Bronchial epithelial cell (primary cell): ENCODE measurements at places on chromosomes 3 and 15. TPM values are rescaled to one million over a fixed set of nuclear protein-coding genes. Genes with fewer than 3 reads are reported as not detected.

DNA sequence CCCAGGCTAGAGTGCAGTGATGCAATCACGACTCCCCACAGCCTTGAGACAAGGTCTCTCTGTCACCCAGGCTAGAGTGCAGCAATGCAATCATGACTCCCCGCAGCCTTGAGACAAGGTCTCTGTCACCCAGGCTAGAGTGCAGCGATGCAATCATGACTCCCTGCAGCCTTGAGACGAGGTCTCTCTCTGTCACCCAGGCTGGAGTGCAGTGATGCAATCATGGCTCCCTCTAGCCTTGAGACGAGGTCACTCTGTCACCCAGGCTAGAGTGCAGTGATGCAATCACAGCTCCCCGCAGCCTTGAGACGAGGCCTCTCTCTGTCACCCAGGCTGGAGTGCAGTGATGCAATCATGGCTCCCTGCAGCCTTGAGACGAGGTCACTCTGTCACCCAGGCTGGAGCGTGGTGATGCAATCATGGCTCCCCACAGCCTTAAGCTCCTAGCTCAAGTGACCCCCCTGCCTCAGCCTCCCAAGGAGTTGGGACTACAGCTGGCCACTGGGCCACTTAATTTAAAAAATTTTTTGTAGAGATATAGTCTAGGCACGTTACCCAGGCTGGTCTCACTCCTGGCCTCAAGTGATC is 26.1 kb downstream of the TFRC start:
- no peak for DNase-seq

GRCh38 chr15:85652457-85652856 is 142.3 kb downstream of the KLHL25 start:
- no peak for DNase-seq

- no peak for DNase-seq
These were observed 5.8 kb downstream of the IGDCC4 start for GRCh38 chr15:65416845-65417416.

LYZL4 gene
- total RNA-seq = not detected in 2 replicates

PTPRG gene
- total RNA-seq = 9.6 and 11.1 TPM in 2 replicates

GRCh38 chr3:41898631-41899030 is 63.3 kb downstream of the ULK4 start:
- no peak for DNase-seq

- peak; percentile 32 for DNase-seq
These were observed 1560.4 kb downstream of the OTOL1 start for GRCh38 chr3:163056874-163057497.

DNA sequence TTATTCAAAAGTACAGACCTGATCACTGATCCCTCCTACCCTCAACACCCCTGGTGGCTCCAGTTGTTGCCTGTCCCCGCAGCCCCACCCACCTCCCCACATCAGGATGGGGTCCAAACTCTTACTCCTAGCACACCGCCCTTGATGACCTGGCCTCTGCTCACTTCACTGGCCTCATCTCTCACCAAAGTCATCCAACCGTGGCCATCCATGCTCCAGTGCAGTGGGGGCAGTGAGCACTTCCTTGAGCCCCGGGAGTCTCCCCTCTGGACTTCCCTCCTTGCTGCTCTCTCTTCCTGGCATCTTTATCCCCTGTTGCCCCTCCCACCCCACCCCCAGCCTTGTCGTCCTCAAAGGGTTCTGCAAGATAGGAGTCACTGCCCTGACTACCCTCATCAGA is 191.1 kb downstream of the CACNA2D3 start:
- no peak for DNase-seq

MINAR1 gene
- 0.26 and 0.53 TPM in 2 replicates for total RNA-seq

GRCh38 chr3:23372285-23372684 is 169.2 kb downstream of the UBE2E2 start:
- DNase-seq = no peak

GRCh38 chr3:73026111-73026759 is 29.6 kb downstream of the PPP4R2 start:
- no peak for DNase-seq

DNA sequence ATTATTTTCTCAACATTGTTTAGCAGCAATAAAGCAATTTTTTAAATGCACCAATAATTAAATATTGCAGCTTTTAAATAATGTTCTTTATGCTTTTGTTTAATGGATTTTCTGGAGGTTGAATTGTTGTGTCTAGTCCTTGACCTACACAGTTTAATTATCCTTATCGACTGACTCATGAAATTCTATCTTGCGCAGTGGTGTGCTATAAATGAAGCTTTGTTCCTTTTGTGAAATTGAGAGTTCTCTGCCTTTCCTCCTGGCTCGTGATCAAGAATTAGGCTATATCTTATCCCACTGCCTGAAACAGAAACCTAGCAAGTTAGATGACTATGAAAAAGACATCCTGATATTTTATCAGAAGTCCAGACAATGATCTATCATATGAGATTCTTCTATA is 37.0 kb upstream of the PIK3R4 start:
- no peak for DNase-seq

GRCh38 chr15:66220601-66221000 is 32.9 kb downstream of the MEGF11 start:
- no peak for DNase-seq

GRCh38 chr15:29091666-29092065 is 178.0 kb downstream of the NSMCE3 start:
- no peak for DNase-seq

GRCh38 chr3:71025010-71025409 is 558.5 kb downstream of the FOXP1 start:
- DNase-seq = no peak

GRCh38 chr3:49839193-49839809 is 17.1 kb downstream of the TRAIP start:
- peak; percentile 63 for DNase-seq

DNA sequence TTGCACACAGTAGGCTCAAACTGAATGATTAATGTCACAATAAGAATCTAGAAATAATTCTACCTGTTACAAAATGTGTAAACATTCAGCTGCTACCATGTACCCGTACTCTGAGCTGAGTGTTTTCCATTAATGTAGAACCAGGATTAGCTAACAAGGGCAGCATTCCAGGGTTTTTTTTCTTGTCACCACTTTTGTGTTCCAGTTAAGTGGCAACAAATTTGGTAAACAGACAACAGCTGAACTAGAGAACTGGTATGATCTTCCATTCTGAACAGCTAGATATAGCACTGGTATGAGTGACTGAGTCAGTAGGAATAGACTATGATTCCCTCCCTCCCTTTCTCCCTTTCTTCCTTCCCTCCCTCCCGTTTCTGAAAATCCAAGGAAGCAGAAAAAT is 229.4 kb downstream of the CD47 start:
- DNase-seq = no peak

GRCh38 chr15:82056958-82057823 is 11.4 kb upstream of the MEX3B start:
- DNase-seq = no peak

- DNase-seq = no peak
These were observed 703.2 kb upstream of the CCDC54 start for GRCh38 chr3:106673926-106674569.

- no peak for DNase-seq
These were observed 507.0 kb downstream of the ZPLD1 start for GRCh38 chr3:102941786-102942185.

- DNase-seq = no peak
These were observed 40.3 kb upstream of the PTPRG start for GRCh38 chr3:61520966-61521628.

GRCh38 chr15:41882689-41883483 is 11.0 kb downstream of the SPTBN5 start:
- DNase-seq = peak; percentile 34

SLC28A1 gene
- total RNA-seq = not detected in 2 replicates

SLCO2A1 gene
- total RNA-seq = not detected in 2 replicates

- no peak for DNase-seq
These were observed 41.1 kb upstream of the NDUFB4 start for GRCh38 chr3:120554812-120555606.

- DNase-seq = peak; percentile 85
These were observed 58.0 kb downstream of the CMTM8 start for GRCh38 chr3:32296251-32297204.

DNA sequence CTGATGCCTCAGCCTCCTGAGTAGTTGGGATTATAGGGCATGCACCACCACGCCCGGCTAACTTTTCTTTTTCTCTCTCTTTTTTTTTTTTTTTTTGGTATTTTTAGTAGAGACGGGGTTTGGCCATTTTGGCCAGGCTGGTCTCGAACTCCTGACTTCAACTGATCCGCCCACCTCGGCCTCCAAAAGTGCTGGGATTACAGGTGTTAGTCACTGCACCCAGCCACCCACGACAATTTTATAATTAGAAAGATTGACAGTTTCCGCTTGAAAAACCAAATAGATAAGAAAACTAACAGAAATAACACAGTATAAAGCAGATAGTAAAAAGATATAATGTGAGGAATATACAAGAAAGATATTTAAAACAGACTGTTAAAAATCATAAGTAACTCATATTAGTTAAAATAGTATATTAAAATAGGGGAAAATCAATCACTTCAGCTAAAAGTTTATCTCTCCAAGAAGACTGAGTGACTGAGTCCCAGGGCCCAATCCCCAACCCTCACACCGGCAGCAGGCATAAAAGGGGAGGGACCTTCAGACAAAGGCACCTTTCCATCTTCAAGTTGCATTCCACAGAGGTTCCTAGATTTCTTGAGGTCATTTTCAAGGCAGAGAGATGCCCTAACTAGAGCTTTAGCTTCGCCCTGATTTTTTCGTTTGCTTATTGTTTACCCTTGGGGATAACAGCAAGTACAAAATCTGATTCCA is 1.4 kb upstream of the WHAMM start:
- DNase-seq = no peak
